ENCODE measurements at places on chromosomes 1 and 21.

DNA sequence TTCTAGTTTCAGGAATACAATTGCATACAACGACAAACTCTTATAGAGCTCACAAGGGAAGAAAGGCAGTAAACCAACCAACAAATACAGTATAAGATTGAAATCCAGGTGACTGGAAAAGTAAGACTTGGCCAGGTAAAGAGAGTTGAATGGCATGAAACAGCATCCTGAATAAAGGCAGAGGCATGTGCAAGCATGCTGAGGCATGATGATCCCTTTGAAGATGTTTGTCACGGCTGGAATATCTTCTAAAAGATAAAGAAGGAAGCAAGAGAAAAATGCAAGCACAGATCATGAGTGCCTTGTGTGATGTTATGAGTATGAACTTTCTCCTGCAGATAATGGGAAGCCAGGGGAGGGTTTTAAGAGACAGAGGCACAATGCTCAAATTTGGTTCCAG lies 83.3 kb upstream of the SPATA6 start:
- DNase-seq, result no peak

GRCh38 chr1:46301406-46301807 lies 2.0 kb downstream of the LRRC41 start:
- peak; percentile 62 for DNase-seq

GRCh38 chr1:100075773-100076172 lies 57.0 kb downstream of the SASS6 start:
- DNase-seq, result no peak

- DNase-seq, result no peak
These were observed 545.2 kb upstream of the BRINP3 start for GRCh38 chr1:191022856-191023255.

- no peak for DNase-seq
These were observed 13.6 kb downstream of the IGSF21 start for GRCh38 chr1:18121072-18121820.

DNA sequence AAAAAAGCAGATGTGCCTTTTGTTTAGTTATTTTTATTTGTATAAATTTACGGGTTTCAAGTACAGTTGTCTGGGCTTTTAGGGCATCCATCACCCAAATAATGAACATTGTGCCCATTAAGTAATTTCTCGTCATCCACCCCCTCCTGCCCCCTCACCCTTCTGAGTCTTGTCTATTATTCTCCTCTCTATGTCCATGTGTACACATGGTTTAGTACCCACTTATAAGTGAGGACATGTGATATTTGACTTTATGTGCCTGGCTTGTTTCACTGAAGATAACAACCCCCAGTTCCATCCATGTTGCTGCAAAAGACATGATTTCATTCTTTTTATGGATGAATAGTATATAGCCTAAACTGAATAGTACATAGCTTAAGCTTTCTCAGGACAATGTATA lies 189.2 kb downstream of the ZP4 start:
- no peak for DNase-seq

GRCh38 chr1:180269645-180270529 lies 39.8 kb downstream of the LHX4 start:
- no peak for DNase-seq

- DNase-seq, result no peak
These were observed 6.4 kb upstream of the MMEL1 start for GRCh38 chr1:2639203-2639602.

- no peak for DNase-seq
These were observed 30.9 kb upstream of the CAMK1G start for GRCh38 chr1:209552406-209553264.

- DNase-seq, result no peak
These were observed 103.6 kb upstream of the GCLM start for GRCh38 chr1:94012708-94013366.

DNA sequence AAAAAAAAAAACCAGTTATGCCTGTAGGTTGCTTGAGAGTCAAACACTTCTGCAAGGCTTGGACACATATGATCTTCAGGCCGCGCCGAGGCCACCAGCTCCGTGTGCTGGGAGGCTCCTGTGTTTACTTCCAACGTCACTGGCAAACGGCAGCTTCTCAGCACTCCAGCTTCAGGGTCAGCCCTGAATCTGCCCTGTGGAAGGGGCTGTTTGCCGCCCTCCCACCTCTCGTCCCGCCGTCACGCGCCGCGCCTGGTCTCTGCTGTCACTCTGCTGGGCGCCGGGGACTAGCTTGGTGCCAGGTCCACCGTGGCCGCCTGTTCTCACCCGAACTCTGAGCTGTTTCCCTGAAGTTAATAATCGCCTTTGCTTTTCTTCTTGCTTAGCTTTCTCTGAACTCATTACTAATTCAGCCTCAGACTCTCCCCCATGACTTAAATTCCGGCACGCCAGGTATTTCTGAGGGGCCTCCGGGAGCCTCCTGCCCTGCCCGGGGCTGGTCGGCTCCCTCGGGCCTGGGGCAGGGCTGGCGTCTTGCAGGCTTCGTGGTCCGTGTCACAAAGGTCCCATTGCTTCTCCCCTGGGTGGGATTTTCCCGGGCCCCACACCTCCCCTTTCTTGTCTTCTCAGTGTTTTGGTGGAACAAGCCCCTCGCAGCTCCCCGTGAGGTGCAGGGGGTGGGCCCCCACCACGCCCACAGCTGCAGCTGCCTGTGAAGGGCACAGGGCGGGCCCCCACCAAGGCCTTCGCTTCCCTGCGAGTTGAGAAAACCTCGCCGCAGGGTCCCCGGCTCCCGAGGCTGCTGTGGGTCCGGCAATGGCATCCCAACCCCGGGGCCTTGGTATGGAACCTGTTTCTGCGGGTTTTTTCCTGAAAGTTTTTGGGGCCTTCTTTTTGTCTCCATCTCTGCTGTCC lies 14.6 kb upstream of the C1orf159 start:
- DNase-seq, result no peak

DNA sequence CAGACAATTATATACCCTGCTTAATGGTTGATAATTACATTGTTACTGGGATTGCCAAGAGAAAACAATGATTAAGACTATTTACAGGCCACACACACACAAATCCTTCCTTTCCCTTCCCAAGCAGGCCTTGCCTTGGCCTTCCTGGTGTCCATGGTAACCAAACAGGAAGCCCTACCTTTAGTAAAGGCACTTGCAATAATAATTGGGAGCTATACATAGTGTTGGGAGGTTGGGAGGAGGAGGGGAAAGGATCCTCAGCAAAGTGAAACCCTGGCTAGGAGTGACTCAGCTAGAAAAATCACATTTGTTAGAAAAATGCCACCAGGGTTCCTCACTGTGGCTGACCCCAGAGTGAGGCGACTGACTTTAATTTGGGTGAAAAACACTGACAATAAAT lies 122.3 kb upstream of the ADAR start:
- DNase-seq, result no peak

DNA sequence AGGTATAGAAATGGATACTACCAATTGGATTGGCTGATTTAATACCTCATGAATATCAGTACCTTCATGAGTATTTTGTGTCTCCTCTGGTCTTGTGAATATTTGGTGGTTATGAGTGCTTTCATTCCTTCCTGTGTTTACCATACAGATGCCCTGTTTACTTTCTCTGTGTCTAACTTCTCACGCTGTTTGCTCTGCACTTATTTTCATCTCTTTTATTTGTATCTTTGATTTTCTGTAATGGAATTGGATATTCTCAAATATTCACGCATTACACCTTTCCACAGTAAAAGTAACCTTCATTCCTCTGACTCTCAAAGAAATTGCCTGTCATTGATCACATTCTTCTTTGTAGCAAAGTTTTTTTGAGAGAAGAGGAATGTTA lies 16.8 kb downstream of the CNST start:
- no peak for DNase-seq

DNA sequence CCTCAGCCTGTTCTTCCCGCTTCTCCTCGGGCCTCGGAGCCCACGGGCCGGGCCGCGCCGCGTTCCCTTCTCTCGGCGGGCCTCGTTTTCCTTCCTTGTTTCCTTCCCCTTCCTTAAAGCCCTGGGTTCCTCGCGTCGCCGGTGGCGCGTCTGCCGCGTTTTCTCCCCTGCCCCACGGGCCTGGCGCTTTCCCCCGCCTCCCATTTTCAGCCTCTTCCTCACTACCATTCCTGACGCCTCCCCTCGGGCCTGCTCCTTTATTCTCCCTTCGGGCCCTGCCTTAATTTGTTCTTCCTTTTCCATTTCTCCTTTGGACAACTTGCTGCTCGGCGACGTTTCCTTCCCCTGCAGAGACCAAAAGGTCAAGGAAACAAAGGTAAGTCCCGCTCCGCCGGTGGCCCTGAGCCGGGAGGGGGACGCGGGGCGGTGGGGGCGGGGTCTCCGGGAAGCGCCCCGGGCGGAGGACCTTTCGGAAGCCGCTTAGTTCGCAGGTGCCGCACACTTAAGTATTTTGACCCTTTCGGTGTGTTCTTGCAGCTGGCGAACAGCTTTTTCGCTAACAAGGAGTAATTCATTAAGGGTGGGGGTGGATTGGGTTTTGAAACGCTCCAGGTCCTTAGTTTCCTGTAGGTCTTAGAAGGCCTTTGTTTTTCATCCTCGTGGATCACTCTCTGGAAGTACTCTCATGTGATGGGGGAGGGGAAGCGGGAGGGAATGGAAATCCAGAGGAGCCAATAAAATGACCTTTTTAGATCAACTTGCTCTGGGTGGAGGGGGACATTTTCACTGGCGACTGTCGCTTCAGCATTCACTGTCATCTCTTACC lies 780 bp downstream of the YTHDF2 start:
- no peak for DNase-seq

DNA sequence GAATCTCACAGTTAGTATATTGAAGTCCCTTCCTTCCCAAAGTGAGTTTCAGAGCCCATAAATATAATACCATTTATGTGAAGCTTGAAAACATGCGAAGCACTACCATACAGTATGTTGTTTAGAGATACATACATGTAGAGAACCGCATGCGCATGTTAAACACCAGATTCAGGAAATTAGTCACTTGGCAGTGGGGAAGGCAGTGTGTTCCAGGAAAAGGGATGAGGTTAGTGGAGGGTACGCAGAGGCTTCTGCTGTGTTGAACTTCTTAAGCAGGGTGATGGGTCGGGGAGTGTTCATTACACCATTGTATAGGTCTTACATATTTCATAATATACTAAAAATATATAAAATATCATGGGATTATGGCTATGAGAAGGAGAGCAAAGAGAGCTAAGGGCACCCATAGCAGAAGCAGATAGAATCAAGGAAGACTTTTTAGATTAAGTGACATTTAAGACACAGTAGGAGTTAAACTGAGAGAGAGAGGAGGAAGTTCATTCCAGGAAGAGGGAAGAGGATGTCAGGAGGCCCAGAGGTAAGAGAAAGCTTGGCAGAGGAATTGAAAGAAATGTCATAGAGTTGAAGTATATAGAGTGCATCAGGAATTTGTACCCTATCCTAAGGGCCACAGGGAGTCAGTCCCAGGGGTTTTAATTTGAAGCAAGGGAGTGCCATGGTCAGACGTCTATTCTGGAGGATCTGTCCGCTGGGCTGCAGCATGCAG lies 43.5 kb upstream of the SARS1 start:
- DNase-seq, result no peak

DNA sequence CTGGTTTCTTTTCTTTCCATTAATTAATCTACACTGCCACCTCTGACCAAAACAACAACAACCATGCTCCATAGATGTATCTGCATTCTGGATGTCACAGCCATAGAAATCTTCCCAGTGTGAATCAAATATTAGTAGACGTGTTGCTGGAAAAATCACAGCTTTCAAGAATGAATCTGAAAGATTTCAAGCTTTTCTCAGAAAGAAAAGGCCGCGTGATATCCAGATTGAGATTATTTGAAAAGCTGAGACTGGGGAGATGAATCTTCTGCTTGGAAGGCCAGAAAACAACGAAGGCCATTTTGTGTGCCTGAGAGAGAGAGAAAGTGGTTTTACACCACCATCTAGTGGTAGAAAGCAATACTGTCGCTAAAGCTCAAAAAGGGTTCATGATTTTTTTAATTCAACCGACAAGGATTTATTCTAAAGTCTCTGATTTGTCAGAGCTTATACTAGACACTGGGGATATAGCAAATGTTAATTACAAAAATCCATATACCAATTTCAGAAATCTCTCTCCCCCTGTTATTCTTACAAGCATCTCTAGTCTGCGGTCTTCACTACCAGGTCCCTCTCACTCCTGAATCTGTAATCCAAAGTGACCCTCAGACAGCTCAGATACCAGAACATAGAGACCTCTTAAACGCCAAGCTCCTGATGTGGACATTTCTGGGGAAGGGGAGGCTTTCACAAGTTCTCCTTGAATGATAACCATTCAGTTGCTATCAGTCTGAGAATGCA lies 87.5 kb upstream of the SGIP1 start:
- DNase-seq, result no peak

GRCh38 chr1:178706432-178706831 lies 18.6 kb upstream of the RALGPS2 start:
- DNase-seq, result no peak

GRCh38 chr1:111406321-111406768 lies 21.2 kb downstream of the OVGP1 start:
- DNase-seq, result no peak

DNA sequence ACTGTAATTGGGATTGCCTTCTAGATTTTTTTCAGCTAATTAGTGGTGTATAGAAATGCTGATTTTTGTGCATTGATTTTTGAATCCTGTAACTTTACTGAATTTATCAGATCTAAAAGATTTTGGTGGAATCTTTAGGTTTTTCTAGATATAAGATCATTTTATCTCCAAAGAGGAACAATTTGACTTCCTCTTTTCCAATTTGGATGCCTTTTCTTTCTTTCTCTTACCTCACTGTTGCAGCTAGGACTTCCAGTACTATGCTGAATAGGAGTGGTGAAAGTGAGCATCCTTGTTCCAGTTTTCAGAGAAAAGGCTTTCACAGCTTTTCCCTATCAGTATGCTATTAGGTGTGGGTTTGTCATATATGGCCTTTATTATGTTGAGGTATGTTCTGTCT lies 53.6 kb downstream of the TESK2 start:
- no peak for DNase-seq

DNA sequence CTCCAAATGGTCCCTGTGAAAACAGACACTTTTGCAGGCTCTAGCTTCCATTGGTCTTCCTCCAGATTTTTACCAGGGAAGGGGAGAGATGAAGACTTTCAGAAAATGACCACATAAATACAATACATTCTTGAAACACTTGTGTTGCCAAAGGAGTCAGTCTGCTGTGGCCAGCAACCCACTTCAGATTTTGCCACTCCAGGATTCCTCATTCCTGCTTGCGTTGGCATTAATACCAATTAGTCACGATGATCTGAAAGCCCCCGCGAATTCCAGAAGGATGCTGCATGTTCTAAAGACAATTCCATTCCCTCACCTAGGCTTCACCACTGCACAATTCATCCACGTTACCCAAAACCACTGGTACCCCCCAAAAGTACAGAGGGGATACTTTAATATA lies 7.9 kb upstream of the BACE2 start:
- no peak for DNase-seq

DNA sequence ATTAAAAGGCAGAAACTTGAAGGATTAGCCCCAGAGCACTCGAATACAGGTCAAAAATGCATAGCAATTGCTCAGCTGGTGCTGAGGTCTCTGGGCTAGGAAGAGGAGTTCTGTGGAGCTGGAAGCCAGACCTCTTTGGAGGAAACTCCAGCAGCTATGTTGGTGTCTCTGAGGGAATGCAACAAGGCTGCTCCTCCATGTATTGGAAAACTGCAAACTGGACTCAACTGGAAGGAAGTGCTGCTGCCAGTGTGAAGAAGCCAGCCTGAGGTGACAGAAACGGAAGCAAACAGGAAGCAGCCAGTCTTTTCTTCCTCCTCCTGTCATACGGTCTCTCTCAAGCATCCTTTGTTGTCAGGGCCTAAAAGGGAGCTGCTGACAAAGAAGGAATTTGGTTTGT lies 233.4 kb upstream of the FGGY start:
- DNase-seq, result no peak

GRCh38 chr1:91731815-91732214 lies 154.1 kb downstream of the TGFBR3 start:
- DNase-seq, result no peak

GRCh38 chr1:180157108-180157507 lies 2.4 kb downstream of the QSOX1 start:
- no peak for DNase-seq

Data from ascending aorta (tissue), 2 donors.